NCI-H226 (cell line): ENCODE measurements at places on chromosomes 3 and 15.

DNA sequence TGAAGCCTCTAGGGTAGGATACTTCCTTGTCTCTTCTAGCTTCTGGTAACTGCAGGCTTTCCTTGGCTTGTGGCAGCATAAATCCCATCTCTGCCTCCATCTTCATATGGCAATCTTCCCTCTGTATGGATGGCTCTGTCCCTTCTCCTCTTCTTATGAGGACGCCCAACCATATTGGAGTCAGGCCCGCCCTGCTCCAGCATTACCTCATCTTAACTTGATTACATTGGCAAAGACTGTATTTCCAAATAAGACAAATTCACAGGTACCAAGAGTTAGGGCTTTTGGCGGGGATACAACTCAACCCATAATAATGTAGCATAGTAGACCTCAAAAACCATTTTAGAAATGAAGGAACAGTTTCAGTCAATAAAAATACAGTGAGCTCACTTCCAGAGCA lies 75.4 kb downstream of the BDH1 start:
- no peak for DNase-seq

- DNase-seq = no peak
These were observed 164.5 kb downstream of the GAP43 start for GRCh38 chr3:115787818-115788217.

- no peak for DNase-seq
These were observed 32.7 kb upstream of the MAP3K13 start for GRCh38 chr3:185330238-185330637.

GRCh38 chr15:50044904-50045303 lies 74.1 kb downstream of the ATP8B4 start:
- no peak for DNase-seq

DNA sequence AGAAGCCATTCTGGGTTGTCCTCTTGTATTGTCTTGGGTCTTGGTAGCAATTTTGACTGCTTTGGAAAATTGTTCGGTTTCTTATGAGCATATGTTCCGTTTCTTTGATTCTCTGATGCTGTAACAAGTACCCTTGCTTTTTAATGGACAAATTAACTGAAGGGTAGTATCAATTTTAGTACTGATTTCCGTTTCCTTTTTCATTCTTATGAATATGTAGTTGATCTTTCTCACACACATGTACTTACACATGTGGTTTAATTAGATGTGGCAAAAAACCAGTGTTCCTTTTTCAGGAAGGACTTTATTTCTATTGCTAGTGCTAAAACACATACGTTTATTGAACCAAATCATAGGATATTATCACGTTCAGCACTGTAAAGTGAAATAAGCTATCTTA lies 119.1 kb downstream of the TCF12 start:
- no peak for DNase-seq

DNA sequence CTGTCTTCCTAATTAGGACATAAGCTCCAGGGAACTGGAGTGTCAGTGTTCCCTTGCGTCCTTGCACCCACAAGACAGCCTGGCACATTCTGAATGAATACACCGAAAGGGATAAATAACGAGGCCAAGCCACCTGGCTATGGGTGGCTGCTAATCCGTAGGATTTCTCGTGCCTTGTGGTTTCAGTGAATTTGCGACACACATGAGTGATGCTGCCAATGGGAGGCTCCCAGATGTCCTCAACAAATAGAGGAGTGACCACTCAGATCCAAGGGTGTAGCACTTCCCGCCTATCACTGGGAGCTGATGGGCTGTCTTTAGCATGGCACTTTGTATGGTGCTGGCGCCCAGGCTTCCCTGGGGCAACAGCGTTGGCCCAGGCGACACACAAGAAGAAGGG lies 43.4 kb downstream of the APBA2 start:
- no peak for DNase-seq

- DNase-seq = no peak
These were observed 53.5 kb downstream of the BSN start for GRCh38 chr3:49607796-49608195.

GRCh38 chr15:62409466-62409865 lies 244.4 kb upstream of the C2CD4B start:
- DNase-seq = no peak

GRCh38 chr15:100918034-100918689 lies 995 bp upstream of the LRRK1 start:
- peak; percentile 80 for DNase-seq

GRCh38 chr3:187726564-187726963 lies 18.7 kb downstream of the BCL6 start:
- no peak for DNase-seq

DNA sequence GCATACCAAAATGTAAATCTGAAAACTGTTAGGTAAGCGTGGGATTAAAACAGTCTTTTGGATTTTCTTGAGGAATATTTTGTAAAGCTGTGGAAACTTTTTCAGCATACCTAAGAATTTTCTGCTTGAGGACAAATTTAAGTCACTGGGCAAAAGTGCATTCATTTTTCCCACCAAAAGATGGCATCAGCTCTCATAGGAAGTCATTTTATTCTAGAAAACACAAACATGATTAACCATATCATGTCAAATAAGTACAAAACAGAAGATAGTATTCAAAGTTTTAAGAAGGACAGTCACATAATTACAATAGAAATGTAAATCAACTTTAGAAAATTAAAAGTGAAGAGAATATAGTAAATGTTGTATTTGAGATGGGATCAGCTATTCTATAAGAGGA lies 63.5 kb downstream of the SLC49A4 start:
- DNase-seq = no peak

GRCh38 chr15:51765751-51766150 lies 14.4 kb downstream of the TMOD2 start:
- no peak for DNase-seq

- peak; percentile 72 for DNase-seq
These were observed 24.8 kb downstream of the PPP4R2 start for GRCh38 chr3:73021301-73021835.
